ENCODE measurements at places on chromosomes 4 and X.

GRCh38 chr4:136103616-136104015, 1428.7 kb downstream of the PCDH18 start:
- DNase-seq, result no peak

DNA sequence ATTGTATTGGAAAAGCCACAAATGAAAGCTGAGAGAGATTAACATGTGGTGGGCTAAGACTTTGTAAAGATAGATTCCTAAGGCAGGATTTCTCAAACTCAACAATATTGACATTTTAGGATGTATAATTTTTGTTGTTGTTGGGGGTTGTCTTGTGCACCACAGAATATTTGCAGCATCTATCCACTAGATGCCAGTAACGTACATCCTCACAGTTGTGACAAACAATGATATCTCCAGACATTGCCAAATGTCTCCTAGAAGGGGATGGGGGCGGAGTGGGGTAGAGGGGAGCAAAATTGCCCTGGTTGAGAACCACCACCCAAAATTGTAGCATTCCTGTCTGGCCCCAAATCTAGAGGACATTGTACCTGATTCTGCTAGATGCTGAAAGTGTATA, 14.7 kb upstream of the CBR4 start:
- peak; percentile 10 for DNase-seq

DNA sequence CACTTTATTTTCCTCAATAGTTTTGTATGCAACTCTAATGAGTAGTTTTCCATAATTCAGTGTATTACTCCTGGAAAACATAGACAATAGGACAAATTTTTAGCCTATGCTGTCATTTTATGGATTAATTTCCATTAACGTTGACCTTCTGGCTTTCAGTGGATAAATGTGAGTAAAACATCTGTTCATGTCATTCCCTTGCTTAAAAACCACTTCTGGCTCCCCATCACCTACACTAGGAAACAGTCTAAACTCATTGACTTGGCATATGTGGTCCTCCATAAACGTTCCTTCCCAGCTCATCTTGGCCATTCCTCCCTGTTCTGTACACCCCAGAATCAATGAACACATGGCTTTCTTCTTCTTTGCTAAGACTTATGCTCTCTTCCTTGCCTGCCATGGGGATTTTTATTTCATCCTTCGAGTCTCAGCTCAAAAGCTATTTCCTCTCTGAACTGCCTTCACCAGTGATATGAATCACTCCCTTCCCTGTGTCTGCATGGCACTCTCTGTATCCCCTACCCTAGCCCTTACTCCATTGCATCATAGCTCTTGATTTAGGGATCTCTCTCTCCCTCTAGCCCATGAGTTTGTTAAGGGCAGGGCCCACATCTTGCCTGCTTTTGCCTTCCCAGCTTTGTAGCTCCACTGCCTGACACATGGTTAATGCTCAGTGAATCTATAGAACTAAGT, 34.8 kb downstream of the DOCK11 start:
- no peak for DNase-seq

- DNase-seq, result peak; percentile 33
Observed at GRCh38 chrX:147917700-147918695, 6.3 kb downstream of the FMR1 start.

GRCh38 chrX:69538321-69538876, 34.3 kb downstream of the NALF2 start:
- DNase-seq, result peak; percentile 69

DNA sequence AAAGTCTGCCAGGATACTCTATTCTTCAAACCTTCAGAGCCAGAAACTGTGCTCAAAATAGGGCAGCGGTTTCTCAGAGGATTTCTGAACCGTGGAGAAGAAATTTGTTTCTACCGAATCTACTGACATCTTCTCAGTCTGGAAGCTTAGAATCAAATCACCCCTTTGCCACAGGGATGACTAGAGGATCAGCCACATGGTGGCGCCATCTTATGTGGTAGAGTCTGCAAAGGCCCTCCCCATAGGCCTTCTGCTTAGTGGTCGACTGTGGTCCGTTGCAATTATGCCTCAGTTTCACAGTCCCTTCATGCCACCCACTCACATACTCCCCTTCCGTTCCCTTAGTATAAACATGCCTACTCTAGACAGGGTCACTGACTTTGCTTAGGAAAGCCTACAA, 680.7 kb upstream of the SPANXN1 start:
- no peak for DNase-seq

GRCh38 chrX:47540754-47541538, 20.1 kb upstream of the ARAF start:
- DNase-seq, result peak; percentile 36

Measured in erythroblast (primary cell).